ENCODE measurements at places on chromosomes 7 and 10.

DNA sequence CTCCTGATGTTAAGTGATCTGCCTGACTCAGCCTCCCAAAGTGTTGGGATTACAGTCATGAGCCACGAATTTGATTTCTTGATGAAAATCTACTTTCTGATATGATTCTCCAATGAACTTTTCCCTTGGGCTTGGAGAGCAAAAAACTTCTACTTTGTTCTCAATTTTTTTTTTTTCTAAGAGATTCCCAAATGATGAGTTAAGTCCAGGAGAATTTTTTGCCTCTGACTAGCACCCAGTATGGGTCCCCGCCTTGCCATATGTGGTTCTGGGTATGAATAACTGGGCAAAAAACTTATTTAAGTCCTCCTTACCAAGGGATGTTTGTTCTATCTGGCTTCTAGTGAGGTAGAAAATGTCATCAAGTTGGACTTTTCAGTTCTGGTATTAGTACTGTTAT is 147.9 kb upstream of the LYZL1 start:
- peak; percentile 93 for DNase-seq

DNA sequence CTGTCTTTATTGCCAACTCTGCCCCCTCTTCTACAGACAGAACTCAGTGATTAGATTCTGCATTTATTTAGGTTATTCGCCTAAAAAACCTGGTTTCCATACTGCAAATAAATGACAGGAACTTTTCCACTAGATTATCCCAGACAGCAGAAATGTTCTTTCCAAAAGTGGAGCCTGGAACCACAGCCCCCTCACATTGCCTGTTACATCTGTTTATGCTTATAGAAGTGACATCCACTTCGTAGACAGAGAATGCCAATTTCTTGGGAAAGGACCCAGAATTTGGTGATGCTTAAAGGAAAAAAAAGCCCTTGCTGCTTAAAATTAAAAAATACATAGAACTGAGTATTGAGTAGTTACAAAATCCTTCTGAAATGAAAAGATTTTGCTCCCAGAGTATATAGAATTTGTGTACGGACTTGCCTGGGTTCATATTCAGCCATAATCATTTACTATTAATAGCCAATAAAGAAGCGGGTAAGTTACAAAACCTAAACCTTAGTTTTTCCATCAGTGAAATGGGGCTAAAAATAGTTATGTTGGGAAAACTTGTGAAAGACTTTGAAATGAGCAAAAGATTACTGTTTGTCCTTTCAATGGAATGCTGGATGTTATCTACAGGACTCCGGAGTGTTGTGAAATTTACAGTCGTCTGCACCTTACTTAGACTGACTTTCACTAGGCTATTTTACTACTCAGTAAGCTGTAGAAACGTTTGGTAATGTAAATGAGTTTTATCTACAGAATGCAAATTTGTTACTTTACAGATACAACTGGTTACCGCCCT is 1.1 kb upstream of the PPP1R9A start:
- no peak for DNase-seq

GRCh38 chr7:47914717-47915615 is 33.3 kb downstream of the PKD1L1 start:
- peak; percentile 70 for DNase-seq

DNA sequence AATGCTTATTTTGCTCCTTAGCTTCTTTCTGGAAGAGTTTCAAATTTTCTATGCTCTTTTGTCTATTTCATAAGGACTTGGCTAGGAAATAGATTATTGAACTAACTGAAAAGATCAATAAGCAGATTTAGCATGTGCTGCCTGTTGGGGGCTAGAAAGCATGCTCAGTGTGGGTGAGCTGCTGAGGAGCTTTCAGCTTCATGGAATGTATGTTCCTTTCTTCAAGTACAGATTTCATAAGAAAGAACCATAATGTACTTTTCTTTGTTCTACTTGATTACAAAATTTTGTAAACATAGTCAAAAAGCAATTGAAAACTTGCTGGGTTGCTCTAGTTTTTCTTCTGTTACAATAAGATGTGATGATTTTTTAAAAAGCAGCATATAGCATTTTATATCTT is 73.8 kb downstream of the TAF3 start:
- no peak for DNase-seq

DNA sequence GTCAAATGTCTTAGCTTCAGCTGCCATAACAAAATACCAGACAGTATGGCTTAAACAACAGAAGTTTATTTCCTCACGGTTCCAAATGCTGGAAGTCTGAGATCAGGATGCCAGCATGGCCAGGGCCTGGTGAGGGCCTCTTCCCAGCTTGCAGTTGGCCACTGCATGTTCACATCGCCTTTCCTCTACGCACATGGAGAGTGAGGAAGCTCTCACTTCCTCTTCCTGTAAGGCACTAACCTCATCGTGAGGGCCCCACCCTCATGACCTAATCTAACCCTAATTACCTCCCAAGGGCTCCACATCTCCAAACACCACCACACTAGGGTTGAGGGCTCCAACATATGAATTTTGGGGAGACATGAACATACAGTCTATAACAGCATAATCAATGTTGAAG is 14.4 kb downstream of the ZNF33B start:
- DNase-seq: no peak

DNA sequence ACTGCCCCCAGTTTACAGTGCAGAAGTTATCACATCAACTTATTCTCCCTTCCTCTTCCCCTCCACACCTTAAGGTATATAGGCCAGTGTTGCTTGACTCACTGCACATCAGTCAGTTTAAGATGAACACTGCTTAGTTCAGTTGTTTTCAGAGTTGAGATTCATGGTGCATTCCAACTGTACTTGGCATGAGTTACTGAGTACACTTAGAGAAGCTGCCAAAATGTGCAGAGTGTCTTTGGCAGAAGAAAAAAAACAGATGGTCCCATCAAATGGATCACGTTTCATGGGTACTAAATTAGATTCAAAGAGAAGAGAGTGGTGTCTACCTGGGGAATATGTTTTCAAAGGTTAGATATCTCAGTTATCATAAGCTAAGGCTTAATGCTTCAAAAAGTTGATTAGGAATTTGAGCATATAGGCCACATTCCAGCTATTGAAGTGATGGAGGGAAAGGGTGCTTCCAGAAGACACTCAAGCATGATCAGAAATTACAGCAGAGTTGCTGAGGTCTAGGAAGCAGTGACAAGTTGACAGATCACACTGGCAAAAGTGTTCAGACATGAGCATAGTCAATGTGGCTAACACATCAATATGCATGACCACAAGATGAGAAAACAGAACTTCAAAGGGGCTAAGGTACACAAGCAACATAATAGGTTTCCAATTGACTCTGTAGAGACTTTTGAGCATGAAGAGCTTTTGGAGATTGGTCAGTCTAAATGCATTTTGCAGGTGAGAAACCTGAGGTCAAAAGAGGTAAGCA is 579.2 kb upstream of the CELF2 start:
- no peak for DNase-seq

- no peak for DNase-seq
These were observed 79.6 kb downstream of the ZNF777 start for GRCh38 chr7:149381245-149381644.

- no peak for DNase-seq
These were observed 440.7 kb upstream of the CELF2 start for GRCh38 chr10:10576937-10577336.

DNA sequence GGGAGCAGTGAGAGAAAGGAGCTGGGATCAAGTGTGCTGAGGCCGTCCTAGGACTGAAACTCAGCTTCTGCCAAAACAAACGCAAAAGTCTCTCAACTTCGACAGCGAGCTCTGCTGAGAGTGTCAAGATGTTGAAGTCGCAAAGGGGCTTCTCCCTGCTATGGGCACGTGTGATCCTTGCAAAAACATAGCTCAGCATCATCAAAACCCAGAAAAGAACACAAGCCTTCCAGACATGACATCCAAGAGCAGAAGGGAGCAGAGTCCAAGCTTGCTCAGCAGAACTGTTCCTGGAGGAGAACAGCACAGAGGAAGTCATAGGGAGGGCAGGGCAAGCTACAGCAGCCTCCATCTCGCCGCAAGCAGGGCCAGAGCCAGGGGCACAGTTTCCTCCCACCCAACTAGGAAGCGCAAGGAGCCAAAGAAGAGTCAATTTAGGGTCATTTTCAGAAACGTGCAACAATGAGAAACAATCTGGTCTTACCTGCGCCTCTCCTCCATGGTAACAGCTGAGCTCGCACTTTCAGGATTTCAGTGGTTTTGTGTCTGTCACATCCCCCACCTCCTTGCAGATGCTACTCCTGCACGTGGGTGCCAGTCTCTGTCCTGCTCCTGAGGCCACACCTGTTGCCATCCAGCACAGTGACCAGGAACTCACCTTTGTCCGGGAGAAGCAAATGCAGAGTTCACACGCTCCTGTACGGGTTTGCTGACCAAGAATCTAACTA is 113.9 kb downstream of the DIP2C start:
- DNase-seq: no peak

DNA sequence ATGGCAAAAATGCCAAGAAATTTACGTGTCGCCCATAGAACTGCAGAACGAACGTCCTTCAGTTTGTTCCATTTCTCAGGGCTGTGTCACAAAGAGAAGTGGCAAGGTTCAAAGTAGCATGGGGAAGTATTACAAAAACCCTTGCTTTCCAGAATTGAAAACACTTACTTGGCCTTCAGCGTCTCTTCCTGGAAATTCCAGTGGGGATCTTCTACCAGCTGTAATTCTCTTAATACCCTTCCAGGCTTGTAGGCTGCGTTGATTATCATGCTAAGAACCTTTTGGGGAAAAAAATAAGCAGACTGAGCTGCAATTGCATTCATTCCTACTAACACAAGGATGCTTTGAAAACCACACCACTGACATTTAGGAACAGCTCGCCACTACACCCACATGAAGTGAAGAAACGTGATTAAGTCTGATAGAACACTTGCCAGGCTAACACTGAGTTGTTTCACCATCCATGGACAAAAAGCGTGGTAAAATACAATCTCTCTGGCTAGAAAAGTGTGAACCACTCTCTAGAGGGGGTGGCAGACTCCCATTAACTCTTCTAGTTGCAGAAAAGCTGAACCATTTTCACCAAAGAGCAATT is 222.3 kb downstream of the SFMBT2 start:
- no peak for DNase-seq

DNA sequence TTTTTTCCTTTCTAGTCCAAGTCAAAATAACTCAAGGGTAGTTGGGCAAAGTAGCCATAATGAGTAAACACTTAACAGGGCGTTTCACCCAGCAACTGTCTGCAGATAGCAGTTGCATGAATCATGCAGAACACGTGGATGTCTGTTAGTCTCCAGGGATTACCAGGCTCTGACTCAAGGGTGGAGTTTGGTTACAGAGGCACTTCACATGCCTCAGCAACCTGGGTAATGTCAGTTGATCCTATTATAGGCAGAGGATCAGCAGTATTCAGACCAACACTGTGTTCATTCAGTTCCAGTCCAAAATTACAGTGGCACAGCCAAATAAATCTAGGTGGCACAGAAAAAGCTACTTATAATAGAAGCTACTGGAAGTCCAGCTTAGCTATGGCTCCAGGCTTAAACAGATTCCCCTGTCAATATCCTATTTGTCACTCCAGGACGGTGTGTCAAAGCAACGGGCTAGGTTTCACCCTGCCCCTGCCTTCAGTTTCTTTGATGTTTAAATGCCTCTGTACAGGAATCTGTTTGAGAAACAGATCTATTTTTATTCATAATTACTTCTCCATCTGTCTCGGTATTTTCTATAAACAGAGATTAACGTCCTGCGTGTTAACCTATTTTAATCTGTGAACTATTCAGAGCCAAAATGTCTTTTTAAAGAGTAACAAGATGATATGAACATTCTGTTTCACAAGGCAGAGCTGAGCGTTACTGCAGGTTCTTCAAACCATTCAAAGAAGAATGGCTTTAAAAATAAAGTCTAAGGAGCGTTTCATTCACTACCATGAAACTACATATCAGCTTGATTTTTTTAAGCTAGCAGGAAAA is 162.6 kb upstream of the AKR1E2 start:
- DNase-seq: peak; percentile 99

GRCh38 chr7:31020652-31021051 is 31.5 kb upstream of the ADCYAP1R1 start:
- DNase-seq: no peak

DNA sequence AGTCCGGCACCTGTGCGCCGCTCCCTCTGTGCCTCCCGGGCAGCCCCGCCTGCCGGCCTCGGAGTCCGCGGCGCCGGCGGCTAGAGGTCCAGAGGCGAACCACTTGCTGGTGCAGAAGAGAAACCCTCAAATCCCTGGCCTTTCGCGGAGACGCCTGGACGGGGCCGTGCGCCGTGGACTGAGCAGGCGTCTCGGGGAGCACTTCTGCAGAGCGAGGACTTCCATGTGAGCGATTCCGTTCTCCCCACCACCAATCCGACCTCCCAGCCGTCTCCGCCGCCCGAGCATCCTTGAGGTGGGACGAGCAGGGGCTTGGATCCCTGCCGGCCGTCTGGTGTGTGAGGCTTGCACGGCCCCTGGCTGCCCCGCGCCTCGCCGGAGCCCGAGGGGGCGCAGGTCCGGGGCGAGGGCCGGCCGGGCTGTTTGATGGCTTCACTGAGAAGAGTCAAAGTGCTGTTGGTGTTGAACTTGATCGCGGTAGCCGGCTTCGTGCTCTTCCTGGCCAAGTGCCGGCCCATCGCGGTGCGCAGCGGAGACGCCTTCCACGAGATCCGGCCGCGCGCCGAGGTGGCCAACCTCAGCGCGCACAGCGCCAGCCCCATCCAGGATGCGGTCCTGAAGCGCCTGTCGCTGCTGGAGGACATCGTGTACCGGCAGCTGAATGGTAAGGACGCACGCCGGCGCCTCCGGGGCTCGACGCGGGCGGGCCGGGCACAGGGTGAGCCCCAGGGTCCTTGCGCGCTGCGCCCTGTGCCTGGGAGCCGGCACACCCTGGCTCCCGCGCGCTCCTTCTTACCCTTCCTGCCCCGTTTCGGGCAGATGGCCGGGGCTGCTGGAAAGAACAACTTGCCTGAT is 660 bp downstream of the GALNT17 start:
- DNase-seq: no peak

GRCh38 chr7:28142650-28143049 is 37.9 kb downstream of the JAZF1 start:
- no peak for DNase-seq

DNA sequence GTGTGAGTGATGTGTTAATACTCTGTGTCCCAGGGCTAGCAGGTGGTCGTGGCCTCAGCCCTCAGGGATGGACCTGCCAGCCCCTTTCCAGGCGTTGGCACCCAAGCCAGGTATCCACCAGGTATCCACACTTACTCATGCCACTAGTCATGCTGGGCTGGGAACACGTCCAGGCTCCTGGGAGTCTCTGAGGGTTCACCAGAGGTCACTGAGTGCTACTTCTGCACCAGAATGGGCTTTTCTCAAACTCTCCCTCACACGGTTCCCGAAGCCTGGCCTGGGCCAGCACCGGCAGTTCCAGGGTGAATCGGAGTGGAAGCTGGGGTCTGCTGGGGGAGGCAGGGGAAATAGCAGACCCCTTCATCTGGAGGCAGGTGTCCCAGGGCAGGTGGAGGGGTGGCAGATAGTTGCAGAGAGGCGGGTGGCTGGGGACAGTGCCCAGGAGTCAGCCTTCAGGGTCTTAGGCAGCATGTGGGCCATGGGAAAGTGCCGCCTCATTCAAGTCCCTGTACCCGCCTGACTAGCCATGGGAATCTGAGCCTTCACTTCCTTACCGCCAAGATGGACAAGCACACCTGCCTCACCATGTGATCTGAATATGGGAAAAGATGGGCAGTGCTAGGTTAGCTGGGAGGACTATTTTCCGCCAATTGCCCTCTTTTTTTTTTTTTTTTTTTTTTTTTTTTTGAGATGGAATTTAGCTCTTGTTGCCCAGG is 95.5 kb upstream of the GTF2I start:
- no peak for DNase-seq
